ENCODE measurements at places on chromosomes 12 and 14. TPM values are rescaled to one million over a fixed set of nuclear protein-coding genes. Genes with fewer than 3 reads are reported as not detected.

Gene RIMBP2
- total RNA-seq, result not detected

Gene CCDC60
- total RNA-seq, result not detected

Gene TPH2
- total RNA-seq, result under 0.01 TPM

Gene SERPINA12
- total RNA-seq, result not detected
